ENCODE measurements at places on chromosomes 6 and 20.

DNA sequence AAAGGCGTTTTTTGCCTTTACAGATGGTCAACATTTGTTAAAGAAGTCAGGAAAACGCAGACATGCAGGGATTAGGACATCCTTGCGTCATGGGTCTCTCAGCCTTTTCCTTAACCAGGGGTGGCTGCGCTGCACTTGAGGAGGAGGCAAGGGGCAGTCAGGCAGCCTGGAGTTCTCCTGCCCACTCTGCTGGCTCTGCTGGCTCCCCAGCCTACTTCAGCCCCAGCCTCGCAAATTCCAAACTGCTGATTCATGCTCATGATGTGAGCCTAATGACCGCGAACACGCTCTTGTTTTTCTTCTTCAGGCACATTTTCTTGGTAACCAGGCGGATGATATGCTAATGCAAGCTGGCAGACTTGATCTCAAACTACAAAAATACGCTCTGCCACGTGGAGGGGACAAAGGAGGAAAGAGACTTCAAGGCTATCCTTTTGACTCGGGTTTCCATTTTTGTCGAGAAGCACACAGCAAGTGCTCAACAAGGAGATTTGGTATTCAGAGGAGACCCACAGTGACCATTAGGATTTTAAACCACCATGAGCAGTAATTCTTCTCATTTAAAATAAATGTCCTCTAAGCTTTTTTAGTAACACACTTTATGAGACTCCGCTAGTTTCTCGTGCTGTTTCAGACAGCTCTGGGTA is 290.3 kb upstream of the STXBP5 start:
- no peak for DNase-seq

- DNase-seq: no peak
These were observed 184.6 kb downstream of the SMOC2 start for GRCh38 chr6:168625602-168626001.

GRCh38 chr6:436308-437036 is 44.9 kb downstream of the IRF4 start:
- no peak for DNase-seq

DNA sequence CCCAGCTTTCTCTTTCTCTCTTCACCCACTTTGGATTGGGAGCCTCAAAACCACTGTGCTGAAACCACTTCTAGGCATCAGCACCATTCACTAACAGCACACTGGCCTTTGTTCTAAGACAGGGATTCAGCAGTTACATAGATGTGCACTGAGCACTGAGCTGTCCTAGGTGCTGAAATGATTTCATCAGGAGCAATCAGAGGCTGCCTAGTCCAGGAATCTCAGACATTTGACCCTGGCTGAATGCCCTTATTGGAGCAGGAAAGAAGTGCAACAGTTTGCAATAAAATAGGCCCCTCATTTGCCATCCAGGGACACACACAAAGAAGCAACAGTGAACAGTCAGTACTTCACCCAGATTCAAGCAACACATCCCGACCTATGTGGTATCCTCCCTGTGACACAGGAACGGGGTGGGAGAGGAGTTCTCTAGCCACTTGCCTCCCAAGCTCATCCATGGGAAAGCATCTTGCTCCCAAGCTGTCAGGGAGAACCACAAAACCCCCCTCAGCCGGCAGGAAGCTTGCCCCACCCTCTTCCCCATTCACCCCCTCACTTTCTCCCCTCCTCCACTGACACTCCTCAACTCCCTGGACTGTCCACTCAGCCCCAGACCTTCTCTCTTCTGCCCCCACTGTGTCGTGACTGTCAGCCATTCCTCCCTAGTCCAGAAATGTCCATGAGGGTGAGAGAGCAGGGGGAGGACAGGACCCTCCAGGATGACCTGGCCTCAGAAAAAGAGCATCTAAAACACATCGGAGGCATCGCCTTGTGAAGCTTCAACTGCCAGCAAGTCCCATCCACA is 304.4 kb downstream of the PREX1 start:
- no peak for DNase-seq

DNA sequence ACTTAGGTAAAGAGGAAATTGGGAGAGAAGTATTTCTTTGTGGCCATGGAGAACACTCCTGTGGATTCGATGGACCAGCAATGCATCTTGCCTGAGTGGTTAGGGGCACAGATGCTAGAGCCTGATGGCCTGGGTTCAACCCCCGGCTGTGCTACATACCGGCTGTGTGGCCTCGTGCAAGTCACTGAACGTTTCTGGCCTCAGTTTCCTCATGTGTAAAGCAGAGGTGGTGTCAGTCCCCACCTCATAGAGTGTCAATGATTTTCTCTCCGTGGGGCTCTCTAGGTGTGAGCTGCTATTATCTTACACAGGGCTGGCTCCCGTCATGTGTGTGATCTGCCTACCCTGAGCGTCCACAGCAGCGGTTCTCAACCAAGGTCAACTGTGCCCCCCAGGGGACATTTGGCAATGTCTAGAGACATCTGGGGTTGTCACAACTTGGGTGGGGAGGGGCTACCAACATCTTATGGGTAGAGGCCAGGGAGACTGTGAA is 50.0 kb upstream of the PTPN1 start:
- DNase-seq: no peak

DNA sequence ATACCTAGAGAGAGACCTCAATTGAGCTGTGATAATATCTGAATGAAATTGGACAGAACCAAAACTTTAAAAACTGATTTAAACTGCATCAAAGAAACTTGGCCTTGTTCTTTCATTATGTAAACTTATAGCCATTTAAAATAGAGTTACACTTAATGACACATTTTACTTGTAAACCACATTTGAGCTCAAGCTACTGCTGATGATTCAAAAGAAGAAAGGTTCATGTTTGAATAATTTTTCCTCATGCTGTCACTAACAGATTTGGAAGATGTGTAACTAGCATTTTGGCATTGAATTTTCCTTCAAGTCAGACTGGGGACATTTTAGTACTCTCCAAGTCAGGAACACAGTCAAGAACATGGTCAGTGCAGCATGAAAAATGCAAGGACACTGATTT is 26.9 kb downstream of the POPDC3 start:
- DNase-seq: no peak

DNA sequence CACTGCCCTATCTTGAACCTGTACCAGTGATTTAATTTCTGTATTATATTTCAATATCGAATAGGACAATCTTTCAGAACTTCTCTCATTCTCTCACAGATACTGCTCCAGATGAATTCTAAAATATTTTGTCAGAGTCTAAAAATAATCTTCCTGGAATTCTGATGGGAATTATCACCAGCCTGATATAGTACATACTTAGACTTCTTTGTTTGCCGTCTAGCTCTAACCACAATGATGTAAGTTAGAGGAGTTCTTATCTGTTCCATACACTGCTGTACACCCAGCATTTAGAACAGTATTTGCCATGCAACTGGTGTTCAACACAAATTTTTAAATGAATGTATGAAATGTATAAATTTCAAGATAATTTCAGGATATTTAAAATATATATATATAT is 1.3 kb upstream of the HUS1B start:
- DNase-seq: no peak

DNA sequence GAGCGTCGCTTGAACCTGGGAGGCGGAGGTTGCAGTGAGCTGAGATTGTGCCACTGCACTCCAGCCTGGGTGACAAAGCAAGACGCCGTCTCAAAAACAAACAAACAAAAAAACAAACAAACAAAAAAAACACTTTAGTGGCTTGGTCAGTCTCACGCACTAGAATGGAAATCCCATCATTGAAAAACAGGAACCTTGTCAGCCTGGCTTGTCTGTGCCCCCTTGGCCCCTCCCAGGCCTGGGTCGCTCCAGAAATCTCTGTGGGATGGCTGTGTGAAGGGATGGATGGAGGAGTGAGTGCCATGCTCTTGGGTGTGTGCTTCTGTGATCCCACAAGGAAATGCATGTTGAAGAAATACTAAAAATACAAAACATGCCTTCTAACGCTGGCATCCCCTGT is 20.9 kb upstream of the NAA20 start:
- no peak for DNase-seq

GRCh38 chr20:60718743-60719480 is 533.1 kb upstream of the CDH4 start:
- DNase-seq: no peak

- DNase-seq: no peak
These were observed 135.6 kb downstream of the CARMIL1 start for GRCh38 chr6:25414755-25415154.

DNA sequence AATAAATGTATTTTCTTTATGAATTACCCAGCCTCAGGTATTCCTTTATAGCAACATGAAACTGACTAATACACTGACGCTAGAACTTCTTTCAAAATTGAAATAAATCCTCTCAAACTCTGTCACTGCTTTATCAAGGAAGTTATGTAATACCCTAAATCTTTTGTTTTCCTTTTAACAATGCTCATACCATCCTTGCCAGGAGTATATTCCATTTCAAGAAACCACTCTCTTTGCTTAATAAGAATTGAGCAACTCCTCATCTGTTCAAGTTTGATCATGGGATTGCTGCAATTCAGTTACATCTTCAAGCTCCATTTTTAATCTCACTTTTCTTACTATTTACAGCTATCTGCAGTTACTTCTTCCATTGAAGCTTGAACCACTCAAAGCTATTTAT is 707.6 kb upstream of the MARCKS start:
- no peak for DNase-seq

DNA sequence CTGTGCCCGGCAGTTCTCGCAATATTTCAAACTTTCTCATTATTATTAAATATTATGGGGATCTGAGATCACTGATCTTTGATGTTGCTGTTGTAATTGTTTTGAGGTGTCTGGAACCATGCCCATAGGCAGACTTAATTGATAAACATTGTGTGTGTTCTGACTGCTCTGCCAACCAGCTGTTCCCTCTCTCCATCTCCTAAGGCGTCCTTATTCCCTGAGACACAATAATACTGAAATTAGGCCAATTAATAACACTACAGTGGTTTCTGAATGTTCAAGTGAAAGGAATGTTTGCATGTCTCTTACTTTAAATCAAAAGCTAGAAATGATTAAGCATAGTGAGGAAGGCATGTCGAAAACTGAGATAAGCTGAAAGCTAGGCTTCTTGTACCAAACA is 7.6 kb downstream of the MAPK14 start:
- DNase-seq: no peak

DNA sequence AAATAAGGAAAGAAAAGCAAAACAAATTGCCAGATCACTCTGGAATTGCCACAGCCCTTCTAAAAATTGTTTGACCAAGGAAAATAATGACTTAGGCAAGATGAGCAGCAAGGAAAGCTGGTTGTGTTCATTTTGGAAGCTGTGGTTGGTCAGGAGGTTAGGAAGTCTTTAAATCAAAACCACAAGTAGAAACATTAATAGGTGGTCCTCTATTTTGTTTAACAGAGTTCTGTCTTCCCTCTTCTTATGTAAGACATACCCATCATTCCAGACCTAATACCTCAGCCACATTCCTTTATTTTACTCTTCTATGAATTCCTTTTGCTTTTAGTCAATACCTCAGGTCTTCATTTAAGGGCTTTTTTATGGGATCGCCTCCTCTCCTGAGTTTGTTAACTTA is 422.2 kb upstream of the PLCB4 start:
- no peak for DNase-seq

Data from stimulated activated CD4-positive, alpha-beta T cell treated with anti-CD3 and anti-CD28 coated beads, Interleukin-4, amount 100 ng/mL, for 48 hours (primary cell).